Glomerular endothelial cell (primary cell): ENCODE measurements at places on chromosomes 5 and 9. TPM values are rescaled to one million over a fixed set of nuclear protein-coding genes. Genes with fewer than 3 reads are reported as not detected.

Gene CEL
- 0.34 and 0.99 TPM in 2 replicates for total RNA-seq

Gene SPARC
- total RNA-seq = 2,016 and 3,575 TPM in 2 replicates

Gene PCDHGB2
- 3.8 and 4.7 TPM in 2 replicates for total RNA-seq

- no peak for DNase-seq
Measured at GRCh38 chr9:3508521-3509291, 17.1 kb downstream of the RFX3 start.

DNA sequence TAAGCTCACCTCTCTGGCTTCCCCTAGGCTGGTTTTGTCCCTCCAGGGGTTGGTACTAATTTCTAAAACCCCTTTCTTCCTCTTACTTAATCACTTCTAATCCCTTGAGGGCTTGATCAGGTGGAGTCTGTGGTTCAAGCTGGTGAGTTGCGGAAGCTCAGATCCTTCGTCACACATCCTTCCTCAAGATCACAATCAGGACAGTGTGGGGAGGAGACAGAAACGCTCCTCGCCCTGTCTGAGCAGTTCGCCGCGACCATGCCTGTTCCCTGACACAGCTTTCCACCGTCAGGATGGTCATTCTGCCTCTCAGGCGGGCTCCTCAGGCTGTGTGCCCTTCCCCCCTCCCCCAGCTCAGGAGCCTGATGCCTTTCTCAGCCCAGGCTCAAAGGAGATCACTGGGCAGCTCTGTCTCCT lies 24.3 kb downstream of the CPLX2 start:
- no peak for DNase-seq
